ENCODE measurements at places on chromosomes 2 and 18. TPM values are rescaled to one million over a fixed set of nuclear protein-coding genes. Genes with fewer than 3 reads are reported as not detected.

GPR39 gene
- total RNA-seq: 4.1 TPM

UPP2 gene
- total RNA-seq: not detected

ATRAID gene
- 97.4 TPM for total RNA-seq

NOSTRIN gene
- total RNA-seq: 2.4 TPM

GRCh38 chr18:32383050-32383819 lies 87.4 kb downstream of the GAREM1 start:
- DNase-seq: no peak

- no peak for DNase-seq
These were observed 975.6 kb downstream of the DCDC2C start for GRCh38 chr2:4678927-4679326.

- no peak for DNase-seq
These were observed 138.8 kb upstream of the ITGA6 start for GRCh38 chr2:172288603-172289002.

- no peak for DNase-seq
These were observed 4.3 kb downstream of the UGT1A9 start for GRCh38 chr2:233676046-233676445.

GRCh38 chr2:88450925-88451810 lies 1.3 kb downstream of the FOXI3 start:
- DNase-seq: no peak

- DNase-seq: no peak
These were observed 56.1 kb upstream of the DNMT3A start for GRCh38 chr2:25397777-25398176.

- no peak for DNase-seq
These were observed 149.9 kb downstream of the TMX3 start for GRCh38 chr18:68564961-68565360.

- DNase-seq: no peak
These were observed 224.8 kb upstream of the FN1 start for GRCh38 chr2:215660687-215661086.

DNA sequence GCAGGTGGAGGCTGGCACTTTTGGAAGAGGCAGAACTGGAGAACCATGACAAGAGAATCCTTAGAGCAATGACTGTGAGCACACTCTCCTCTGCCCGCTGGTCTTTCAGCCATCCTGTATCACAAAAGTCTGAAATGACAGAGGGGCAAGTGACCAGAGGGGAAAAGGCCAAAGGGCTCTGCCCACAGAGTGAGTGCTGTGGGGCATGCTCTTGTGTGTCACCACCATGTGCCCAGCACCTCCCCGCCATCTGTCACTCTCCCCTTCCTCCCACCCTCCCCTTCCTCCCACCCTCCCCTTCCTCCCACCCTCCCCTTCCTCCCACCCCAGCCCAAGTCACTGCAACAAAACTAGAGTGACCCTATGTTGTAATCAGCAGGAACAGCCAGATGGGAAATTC lies 31.9 kb downstream of the DAW1 start:
- no peak for DNase-seq

GRCh38 chr2:54665436-54665856 lies 58.0 kb upstream of the EML6 start:
- DNase-seq: no peak

DNA sequence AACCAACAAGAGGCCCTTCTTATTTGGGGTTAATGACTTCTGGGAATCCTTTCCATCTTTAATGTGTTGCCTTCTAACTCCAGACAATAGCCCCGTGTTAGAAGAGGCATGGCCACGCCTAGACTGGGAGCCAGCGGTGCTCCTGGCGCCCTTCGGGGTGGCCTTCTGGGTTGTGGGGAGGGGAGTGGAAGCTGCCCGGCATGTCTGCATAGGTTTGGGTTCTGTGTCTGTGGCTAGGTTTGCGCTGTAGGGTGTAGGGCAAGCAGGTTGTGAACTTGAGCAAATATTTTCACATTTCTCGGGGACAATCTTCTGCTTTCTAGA lies 40.4 kb downstream of the CELF4 start:
- DNase-seq: no peak

GRCh38 chr2:7619203-7619970 lies 702.2 kb downstream of the RNF144A start:
- DNase-seq: no peak

DNA sequence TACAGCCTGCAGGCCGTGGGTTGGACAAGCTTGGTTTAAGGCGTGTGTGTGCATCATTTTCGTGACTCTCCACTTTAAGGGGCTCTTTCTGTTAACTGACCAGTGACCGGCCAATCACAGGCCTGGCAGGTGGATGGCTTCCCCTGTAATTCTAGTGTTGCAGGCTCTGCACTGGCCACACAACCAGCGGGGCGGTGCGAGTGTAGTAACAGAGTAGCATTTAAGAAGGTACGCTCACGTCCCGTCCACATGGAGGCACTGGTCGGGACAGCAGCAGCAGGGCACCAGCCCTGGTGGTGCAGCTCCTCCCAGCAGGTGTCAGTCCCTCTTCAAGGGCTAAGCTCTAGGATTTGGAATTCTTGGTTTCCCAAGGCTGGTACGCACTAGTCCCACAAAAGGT lies 8.0 kb upstream of the ANO7 start:
- no peak for DNase-seq

DNA sequence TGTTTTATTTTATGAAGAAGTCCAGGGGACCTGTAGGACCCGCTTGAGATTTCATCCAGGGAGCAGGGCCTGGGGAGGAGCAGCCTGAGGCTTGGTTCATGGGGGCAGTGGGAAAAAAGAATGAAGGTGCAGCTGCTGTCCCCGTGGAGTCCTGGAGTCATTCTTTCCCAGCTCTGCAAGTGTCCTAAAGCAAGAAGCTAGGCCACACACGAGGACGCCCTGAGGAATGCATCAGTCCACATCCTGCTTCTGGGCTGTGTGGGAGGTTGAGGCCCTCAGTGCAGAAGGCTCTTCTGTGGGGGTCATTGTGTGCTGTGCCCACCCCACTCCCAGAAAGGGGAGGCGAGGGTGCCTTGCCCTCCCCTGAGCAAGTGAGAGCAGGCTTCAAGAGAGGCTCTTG lies 179.9 kb upstream of the HS6ST1 start:
- DNase-seq: peak; percentile 53

DNA sequence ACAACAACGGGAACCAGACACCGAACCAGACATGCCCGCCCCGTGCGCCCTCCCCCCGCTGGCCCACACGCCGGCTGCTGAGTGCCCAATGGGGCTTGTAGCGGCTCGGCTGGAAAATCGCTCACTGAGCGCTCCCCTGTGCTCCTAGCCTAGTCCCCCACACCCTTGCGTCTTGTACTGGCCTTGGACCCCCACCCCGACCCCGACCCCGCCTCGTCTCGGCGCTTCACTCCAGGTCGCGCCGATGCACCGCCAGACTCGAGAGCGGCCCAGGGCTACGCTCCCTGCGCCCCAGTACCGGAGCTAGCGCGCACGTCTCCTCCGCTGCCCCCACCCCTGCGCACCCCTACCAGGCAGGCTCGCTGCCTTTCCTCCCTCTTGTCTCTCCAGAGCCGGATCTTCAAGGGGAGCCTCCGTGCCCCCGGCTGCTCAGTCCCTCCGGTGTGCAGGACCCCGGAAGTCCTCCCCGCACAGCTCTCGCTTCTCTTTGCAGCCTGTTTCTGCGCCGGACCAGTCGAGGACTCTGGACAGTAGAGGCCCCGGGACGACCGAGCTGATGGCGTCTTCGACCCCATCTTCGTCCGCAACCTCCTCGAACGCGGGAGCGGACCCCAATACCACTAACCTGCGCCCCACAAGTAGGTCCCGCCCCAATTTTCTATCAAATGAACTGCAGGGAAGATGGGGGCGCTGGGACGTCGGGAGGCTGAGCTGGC lies 1.5 kb downstream of the GAD1 start:
- DNase-seq: no peak

- DNase-seq: no peak
These were observed 30.1 kb downstream of the HS1BP3 start for GRCh38 chr2:20620696-20621365.
